Peyer's patch (tissue), 4 donors: ENCODE measurements at places on chromosomes 16 and 17. TPM values are rescaled to one million over a fixed set of nuclear protein-coding genes. Genes with fewer than 3 reads are reported as not detected.

GRCh38 chr16:89123831-89124100 is 30.1 kb downstream of the ACSF3 start:
- no peak for DNase-seq

- DNase-seq: no peak
These were observed 154.1 kb upstream of the PLCG2 start for GRCh38 chr16:81624760-81625543.

DNA sequence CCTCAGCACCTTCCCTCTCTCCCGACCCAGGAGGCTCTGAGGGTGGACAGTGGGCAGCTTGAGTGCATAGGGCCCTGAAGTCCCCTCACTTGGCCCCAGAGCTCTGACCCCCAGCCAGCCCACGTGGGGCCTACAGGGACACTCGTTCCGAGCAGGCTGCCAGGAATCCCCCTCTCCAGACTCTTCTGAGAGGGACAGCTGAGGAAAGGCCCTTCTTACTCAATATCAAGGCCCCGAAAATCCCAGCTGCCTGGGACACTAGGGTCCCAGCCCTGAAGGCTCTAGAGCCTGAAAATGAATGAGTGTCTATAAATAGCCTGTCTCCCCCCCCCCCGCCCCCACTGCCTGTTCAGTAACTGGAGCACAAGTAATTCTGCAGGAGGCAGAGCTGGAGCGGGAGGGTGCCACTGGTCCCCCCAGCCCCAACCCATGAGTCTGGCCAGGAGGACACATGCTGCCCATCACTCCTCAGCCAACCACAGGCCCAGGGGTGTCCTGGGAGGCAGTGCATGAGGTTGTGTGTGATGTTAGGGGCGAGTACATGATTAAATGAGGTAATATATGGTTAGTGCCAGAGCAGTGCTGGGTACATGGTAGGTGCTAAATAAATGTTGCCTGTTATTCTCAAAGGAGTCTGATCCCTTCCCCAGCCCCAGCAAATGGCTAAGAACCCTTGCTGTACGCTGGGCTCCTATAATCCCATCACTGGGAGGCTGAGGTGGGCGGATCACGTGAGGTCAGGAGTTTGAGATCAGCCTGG is 11.6 kb downstream of the ADAM11 start:
- no peak for DNase-seq

The KRT33B gene
- not detected for total RNA-seq
